Spleen (tissue), 13 donors: ENCODE measurements at places on chromosomes 13 and 19.

- no peaks in the 10 kb centered on the region for H3K36me3 ChIP-seq
- no peaks in the 10 kb centered on the region for H3K4me1 ChIP-seq
- H3K27ac ChIP-seq = no peak overlapping the region
- no peaks in the 10 kb centered on the region for H3K27me3 ChIP-seq
- H3K4me3 ChIP-seq = no peak overlapping the region
Measured at GRCh38 chr13:66563076-66563475, 667.1 kb downstream of the PCDH9 start.

- H3K36me3 ChIP-seq = no peaks in the 10 kb centered on the region
- no peak overlapping the region for H3K4me3 ChIP-seq
- DNase-seq = no peak
Measured at GRCh38 chr19:8631425-8631819, 989 bp downstream of the NFILZ start.

DNA sequence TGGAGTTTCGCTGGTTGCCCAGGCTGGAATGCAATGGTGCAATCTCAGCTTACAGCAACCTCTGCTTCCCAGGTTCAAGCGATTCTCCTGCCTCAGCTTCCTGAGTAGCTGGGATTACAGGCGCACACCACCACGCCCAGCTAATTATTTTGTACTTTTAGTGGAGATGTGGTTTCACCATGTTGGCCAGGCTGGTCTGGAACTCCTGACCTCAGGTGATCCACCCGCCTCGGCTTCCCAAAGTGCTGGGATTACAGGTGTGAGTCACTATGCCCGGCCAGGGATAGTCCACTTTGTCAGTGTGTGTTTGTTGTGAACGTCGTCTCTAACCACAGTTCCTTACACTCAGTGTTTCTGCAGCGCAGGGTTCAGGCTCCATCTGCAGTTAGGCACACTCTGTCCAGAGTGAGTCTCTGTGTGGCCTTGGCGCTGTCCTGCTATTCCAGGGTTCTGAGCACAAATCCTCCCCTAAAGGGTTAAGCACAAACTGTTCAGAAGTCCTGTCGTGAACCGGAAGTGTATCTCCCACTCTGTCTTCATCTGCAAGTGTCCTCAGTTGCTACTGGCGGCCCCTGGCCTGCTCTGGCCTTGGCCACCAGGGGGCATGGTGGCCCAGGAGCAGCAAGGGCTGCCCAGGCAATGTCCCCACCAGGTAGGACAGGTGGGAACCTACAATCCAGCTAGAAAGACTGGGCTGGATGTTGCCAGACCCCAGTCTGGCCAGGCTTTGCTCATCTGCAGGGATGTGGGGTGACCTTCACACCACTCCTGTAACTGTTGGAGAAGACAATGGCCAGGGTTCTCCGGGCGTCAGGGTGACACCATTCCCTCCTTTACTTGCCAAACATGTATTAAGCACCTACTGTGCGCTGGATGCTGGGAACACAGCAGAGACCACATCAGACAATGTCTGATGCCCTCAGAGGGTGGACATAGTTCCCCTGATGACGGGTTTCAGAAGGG lies 38.8 kb upstream of the GATAD2A start:
- H3K36me3 ChIP-seq = no peaks in the 10 kb centered on the region
- peaks cover 15% of the 10 kb centered on the region for H3K4me1 ChIP-seq
- H3K27me3 ChIP-seq = no peaks in the 10 kb centered on the region
- peak; percentile 93 for DNase-seq

DNA sequence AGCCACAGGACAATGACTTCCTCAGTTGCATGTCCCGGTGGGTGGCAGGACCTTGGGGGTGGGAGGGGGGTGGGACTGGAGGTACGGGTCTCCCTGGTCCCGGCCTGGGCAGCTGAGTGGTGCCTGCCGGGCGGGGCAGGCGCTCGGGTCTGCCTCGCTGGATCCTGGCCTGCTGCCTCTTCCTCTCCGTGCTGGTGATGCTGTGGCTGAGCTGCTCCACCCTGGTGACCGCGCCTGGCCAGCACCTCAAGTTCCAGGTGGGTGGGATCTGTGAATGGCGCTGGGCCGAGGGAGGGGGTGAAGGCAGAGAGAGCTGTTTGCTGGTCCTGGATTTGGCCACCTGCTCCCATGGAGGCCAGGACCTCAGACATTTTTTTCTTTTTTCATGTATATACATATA lies 5.6 kb downstream of the TMEM59L start:
- peaks cover under 1% of the 10 kb centered on the region for H3K4me1 ChIP-seq
- DNase-seq = no peak
- no peak overlapping the region for H3K27ac ChIP-seq
- H3K27me3 ChIP-seq = peaks cover 26% of the 10 kb centered on the region

DNA sequence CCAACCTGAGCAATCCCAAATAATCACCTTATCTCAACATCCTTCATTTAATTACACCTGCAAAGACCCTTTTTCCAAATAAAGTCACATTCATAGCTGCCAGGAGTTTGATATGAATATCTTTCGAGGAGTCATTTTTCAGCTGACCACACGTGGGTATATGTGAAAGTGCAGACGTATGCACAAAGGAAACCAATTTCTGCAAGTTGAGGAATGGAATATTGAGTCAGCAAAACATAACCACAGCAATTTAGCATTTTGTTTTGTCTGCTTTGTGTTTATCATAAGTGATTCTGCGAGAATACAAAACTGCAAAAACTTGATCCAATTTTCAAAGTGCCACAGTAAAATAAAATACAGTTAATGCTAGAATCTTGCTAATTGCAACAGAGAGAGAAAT lies 295.9 kb downstream of the SUCLA2 start:
- no peak overlapping the region for H3K4me3 ChIP-seq
- DNase-seq = no peak
- no peaks in the 10 kb centered on the region for H3K27me3 ChIP-seq
- H3K36me3 ChIP-seq = no peaks in the 10 kb centered on the region

- no peak overlapping the region for H3K27ac ChIP-seq
- no peaks in the 10 kb centered on the region for H3K36me3 ChIP-seq
- H3K4me1 ChIP-seq = no peaks in the 10 kb centered on the region
- H3K4me3 ChIP-seq = no peak overlapping the region
- DNase-seq = no peak
Measured at GRCh38 chr13:57123681-57124080, 17.0 kb upstream of the PRR20A start.

DNA sequence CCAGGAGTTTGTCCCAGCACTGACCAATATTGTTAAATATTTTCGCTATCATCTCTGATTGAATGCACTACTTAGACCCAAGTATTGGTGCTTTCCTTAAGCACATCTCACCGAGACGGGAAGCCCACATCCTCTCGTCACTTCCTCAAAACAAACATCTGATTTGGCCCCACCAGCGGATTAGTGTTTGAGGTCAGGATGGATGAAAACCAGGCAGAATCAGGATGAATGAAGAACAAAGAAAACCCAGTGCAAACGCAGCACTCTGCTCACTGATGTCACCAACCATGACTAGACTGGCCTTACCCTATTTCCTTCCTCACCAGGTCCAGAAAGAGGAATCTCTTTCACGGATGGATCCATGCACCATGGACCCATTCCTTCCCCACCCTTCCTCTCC lies 6.0 kb downstream of the PLAUR start:
- no peak overlapping the region for H3K4me3 ChIP-seq
- DNase-seq = no peak
- H3K4me1 ChIP-seq = peaks cover 57% of the 10 kb centered on the region
- H3K27ac ChIP-seq = no peak overlapping the region
- no peaks in the 10 kb centered on the region for H3K27me3 ChIP-seq

- no peaks in the 10 kb centered on the region for H3K4me1 ChIP-seq
- H3K36me3 ChIP-seq = no peaks in the 10 kb centered on the region
- no peaks in the 10 kb centered on the region for H3K27me3 ChIP-seq
- no peak for DNase-seq
- no peak overlapping the region for H3K27ac ChIP-seq
Measured at GRCh38 chr13:62702502-62702901, 1286.9 kb upstream of the PCDH20 start.

- DNase-seq = no peak
- H3K36me3 ChIP-seq = no peaks in the 10 kb centered on the region
- H3K4me3 ChIP-seq = no peak overlapping the region
Measured at GRCh38 chr13:24764276-24764630, 284 bp downstream of the RNF17 start.

GRCh38 chr13:46172531-46172991 lies 9.4 kb downstream of the LCP1 start:
- peaks cover 100% of the 10 kb centered on the region for H3K4me1 ChIP-seq
- H3K27ac ChIP-seq = peak overlapping the region; percentile 94
- H3K36me3 ChIP-seq = peaks cover 7% of the 10 kb centered on the region
- H3K27me3 ChIP-seq = no peaks in the 10 kb centered on the region
- peak overlapping the region; percentile 49 for H3K4me3 ChIP-seq

- H3K36me3 ChIP-seq = no peaks in the 10 kb centered on the region
- DNase-seq = no peak
- H3K27ac ChIP-seq = no peak overlapping the region
- no peaks in the 10 kb centered on the region for H3K27me3 ChIP-seq
Measured at GRCh38 chr13:47696674-47697073, 304.4 kb downstream of the SUCLA2 start.

DNA sequence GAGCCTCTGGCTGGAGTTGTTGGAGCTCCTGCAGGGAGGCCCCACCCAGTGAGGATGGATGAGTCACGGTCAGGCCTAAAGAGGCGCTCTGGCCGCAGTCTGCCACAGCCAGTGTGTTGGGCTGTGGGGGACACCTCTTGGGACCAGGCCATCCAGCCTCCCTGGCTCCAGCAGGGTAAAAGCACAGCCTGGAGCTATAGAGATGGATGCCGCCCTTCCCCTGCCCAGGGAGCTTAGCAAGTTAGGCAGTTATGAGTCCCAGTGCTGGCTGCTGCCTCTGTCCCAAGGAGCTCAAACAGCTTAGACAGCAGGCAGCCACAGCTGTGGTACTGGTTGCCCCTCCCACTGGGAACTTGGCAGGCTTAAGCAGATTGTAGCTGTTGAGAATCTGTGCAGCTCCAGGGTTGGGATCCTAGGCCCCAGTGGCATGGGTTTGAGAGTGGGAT lies 100.9 kb downstream of the NDFIP2 start:
- DNase-seq = no peak
- H3K36me3 ChIP-seq = no peaks in the 10 kb centered on the region
- H3K4me3 ChIP-seq = no peak overlapping the region
- no peaks in the 10 kb centered on the region for H3K27me3 ChIP-seq
- no peak overlapping the region for H3K27ac ChIP-seq

GRCh38 chr19:9039728-9040127 lies 29.5 kb upstream of the MUC16 start:
- H3K4me1 ChIP-seq = no peaks in the 10 kb centered on the region
- no peaks in the 10 kb centered on the region for H3K36me3 ChIP-seq

GRCh38 chr19:39409208-39410016 lies 2.8 kb downstream of the ZFP36 start:
- peak; percentile 98 for DNase-seq
- H3K4me3 ChIP-seq = peak overlapping the region; percentile 89
- peaks cover 4% of the 10 kb centered on the region for H3K27me3 ChIP-seq
- H3K36me3 ChIP-seq = peaks cover 16% of the 10 kb centered on the region
- peak overlapping the region; percentile 98 for H3K27ac ChIP-seq
- peaks cover 73% of the 10 kb centered on the region for H3K4me1 ChIP-seq

DNA sequence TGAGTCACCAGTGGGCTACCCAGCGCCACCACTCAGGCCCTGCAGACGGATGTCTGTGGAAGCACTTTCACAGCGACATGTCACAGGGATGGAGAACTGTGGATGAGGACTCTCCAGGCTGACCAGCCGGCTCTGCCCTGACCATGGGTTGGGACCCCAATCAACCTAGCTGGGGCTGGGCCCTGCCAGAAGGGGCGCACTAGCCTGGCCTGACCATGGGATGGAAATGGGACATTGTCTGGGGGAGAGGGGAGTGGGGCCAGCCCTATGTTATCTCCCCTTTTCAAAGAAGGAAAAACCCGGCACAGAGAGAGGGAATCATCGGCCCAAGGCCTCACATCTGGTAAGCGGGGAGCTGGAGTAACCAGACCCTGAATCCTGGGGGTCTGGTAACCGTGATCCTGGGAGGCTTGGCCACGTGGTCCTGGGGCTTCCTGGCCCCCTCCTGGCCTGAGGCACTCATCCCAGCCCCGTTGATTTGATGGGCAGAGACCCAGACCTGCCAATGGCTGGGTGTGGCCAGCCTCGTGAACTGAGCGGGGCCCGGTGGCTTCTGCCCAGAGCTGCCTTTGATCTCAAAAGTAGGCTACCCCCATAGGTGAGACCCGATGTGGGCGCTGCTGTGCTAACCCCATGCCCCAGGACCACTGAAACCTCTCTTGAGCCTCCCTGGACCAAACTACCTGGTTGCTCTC lies 11.2 kb upstream of the SLC7A10 start:
- H3K27ac ChIP-seq = no peak overlapping the region
- DNase-seq = peak; percentile 70
- H3K27me3 ChIP-seq = no peaks in the 10 kb centered on the region

GRCh38 chr13:105389373-105389772 lies 1146.1 kb downstream of the EFNB2 start:
- no peak overlapping the region for H3K4me3 ChIP-seq
- DNase-seq = no peak
- H3K4me1 ChIP-seq = no peaks in the 10 kb centered on the region
- no peak overlapping the region for H3K27ac ChIP-seq
- H3K27me3 ChIP-seq = no peaks in the 10 kb centered on the region

DNA sequence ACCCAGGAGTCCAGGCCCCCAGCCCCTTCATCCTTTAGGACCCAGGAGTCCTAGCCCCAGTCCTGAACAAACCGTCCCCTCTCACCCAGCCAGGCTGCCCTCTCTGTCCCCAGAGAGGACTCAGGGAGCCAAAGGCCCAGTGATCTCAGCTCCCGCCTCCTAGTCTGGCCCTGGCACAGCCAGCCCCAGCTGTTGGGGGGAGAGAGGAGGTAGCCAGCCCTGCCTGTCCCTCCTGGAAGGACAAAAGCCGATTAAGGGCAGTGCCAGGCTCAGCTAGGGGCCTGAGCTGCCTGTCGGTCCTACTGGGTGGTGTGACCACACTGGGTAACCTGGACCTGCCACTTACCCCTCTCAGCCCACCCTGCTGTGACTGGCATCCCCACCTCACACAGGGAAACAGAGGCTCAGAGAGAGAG lies 14.5 kb downstream of the LIPE start:
- no peaks in the 10 kb centered on the region for H3K27me3 ChIP-seq
- peak; percentile 51 for DNase-seq
- H3K36me3 ChIP-seq = peaks cover 69% of the 10 kb centered on the region
- H3K4me3 ChIP-seq = no peak overlapping the region

DNA sequence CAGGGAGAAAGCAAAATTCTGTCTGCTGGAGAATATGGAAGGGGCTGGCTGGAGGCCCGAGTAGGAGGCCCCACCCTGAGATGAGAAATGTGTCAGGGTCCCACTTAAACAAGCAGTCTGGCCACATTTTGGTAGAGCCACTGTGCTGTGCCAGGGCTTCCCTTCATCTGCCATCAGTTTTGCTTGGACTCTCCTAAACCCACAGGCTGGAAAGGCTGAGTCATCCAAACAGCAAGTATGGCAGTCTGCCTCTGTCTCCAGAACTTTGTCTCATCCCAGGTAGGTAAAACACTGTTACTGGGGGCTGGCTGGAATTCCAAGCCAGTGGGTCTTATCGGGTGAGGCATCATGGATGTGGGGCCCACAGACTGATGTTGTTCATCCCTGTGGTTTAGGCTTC lies 1390.6 kb downstream of the UQCRFS1 start:
- H3K4me1 ChIP-seq = no peaks in the 10 kb centered on the region
- H3K27ac ChIP-seq = no peak overlapping the region
- no peaks in the 10 kb centered on the region for H3K36me3 ChIP-seq
- DNase-seq = no peak
- H3K27me3 ChIP-seq = no peaks in the 10 kb centered on the region
- no peak overlapping the region for H3K4me3 ChIP-seq
